EH (cell line): ENCODE measurements at places on chromosomes 1 and 21.

DNA sequence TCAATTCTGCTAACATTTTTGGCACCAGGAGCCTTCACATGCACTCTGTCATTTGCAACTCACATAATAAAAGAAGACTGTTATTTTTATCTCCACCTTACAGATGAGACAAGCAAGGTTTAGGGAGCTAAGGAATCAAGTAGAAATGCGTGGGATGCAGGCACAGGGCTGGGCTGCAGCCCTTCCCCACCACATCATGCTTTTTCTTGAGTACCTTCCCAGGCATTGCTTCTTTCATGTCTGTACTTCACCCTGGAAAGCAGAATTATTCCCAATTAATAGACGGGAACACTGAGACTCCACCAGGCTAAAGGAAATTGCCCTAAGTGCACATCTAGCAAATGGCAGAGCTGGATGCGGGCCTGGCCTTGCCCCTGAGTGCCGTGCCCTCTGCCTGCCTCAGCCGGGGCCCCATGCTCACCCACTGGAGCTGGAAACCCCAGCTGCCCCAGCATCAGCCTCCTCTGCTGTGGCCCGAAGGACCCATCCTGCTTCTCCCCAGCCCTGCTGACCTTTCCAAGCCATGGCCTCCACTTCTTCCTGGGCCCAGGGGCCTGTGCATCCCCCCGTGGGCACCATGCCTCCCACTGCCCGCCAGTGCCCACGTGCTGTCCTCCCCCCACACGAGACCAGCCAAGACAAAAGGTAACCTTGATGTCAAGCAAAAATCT lies 257.5 kb downstream of the TOMM20 start:
- DNase-seq = no peak

GRCh38 chr1:159501082-159501481 lies 34.7 kb downstream of the OR10J5 start:
- no peak for DNase-seq

DNA sequence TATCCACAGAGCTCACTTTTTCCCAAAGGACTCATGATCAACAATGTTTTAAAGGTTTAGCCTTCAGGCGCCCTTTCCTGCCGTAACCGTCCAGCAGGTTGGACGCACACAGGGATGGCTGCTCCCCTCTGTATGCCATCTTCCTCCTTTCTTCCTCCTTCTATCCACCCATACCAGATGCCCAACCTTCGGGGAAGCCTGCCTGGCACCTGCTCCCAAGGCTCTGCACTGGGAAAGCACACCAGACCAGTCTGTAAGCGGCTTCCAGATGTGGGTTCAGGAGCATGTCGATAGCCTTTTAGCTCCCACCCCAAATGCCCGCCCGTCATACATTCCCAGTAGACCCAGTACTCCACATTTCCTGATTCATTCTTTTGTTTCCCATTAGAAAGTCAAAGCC lies 52.9 kb downstream of the STUM start:
- no peak for DNase-seq

DNA sequence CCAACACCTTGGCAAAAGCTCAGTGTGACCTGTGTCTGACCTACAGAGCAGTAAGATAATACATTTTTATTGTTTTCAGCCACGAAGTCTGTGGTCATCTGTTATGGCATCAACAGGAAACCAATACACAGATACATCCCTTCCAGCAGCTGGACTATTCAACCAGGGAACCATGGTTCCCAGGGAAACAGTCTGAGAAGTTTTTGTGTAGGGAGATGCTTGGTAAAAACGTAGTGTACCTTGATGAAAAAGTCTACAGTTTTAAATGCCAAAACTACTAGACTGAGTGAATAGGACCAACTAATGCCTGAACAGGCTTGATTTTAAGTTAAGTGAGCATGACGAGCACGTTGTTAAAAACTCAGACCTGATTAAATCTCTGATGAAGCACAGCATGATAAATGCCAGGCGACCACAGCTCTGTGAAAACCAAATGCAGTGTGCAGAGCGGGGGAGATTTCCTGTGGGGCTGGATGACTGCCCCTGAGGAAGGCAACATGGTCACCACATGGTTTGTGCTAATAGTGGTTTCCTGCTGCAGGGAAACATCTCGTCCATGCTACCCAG lies 228.9 kb downstream of the TNR start:
- DNase-seq = no peak

GRCh38 chr21:32834916-32835235 lies 63.3 kb upstream of the PAXBP1 start:
- no peak for DNase-seq

- DNase-seq = no peak
These were observed 40.1 kb downstream of the ARHGEF16 start for GRCh38 chr1:3494321-3495308.

- DNase-seq = no peak
These were observed 115.5 kb upstream of the PAXBP1 start for GRCh38 chr21:32887026-32887425.

GRCh38 chr1:76547916-76548315 lies 319.4 kb upstream of the ST6GALNAC5 start:
- no peak for DNase-seq

- no peak for DNase-seq
These were observed 383.0 kb upstream of the VAMP3 start for GRCh38 chr1:7388141-7388487.

- no peak for DNase-seq
These were observed 1263.1 kb downstream of the KCNT2 start for GRCh38 chr1:195345149-195345548.

DNA sequence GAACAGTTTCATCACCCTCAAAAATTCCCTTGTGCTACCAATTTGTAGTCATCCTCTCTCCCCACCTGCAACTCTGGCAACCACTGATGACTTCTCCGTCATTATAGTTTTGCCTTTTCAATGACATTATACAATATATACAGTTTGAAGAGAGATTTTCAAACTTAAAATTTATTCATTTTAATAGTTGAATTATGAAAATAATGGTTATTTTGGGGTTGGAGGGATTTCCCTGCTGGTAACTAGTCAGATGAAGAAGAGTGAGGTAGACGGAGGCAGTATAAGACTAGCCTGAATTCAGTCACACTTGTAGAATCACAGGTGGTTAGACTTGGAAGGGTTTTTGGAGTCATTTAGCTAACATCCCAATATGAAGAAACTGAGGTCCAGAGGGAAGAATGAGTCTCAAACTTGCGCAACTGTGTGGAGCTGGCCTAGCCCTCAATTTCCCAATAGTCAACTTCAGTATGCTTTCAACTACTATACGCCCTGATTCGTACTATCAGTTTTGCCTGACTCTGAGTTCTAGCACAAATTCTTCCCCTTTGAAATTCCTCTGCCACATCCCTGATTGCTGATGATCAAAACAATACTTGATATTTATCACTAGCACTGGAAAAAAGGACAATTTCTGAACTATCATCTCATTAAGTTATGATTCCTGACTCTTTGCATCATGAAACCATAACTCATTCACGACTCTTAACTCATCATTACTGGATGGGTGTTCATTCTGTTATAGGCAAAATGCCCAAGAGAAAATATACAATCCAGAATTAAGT lies 54.2 kb downstream of the VANGL2 start:
- DNase-seq = no peak

- DNase-seq = peak; percentile 5
These were observed 49.3 kb upstream of the POU2F1 start for GRCh38 chr1:167171286-167171929.

DNA sequence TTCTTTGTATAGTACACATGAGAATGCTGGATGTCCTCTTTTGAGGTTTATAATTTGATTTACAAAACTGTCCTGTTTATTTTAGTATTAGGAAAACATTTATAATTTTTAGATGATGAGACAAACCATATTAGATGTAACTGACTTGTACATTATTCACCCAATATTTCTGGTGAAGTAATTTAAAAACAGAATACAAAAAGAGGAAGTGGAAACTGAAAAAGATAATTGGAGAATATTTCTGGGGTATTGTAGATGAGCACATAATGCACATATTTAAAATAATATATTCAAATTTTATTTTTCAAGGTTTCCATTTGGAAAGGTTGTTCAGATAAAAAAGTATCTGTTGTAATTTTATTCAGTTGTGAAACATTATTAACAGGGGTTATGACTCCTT lies 40.7 kb downstream of the XPR1 start:
- no peak for DNase-seq

- DNase-seq = peak; percentile 37
These were observed 410.1 kb upstream of the PLXNA2 start for GRCh38 chr1:208654241-208654640.

- DNase-seq = peak; percentile 68
These were observed at the start of gene ASAP3 for GRCh38 chr1:23483321-23484252. Gene ASAP3, minus strand, starts transcription at chr1:23484179. Its CDS starts 46 bp downstream, at chr1:23484133.

DNA sequence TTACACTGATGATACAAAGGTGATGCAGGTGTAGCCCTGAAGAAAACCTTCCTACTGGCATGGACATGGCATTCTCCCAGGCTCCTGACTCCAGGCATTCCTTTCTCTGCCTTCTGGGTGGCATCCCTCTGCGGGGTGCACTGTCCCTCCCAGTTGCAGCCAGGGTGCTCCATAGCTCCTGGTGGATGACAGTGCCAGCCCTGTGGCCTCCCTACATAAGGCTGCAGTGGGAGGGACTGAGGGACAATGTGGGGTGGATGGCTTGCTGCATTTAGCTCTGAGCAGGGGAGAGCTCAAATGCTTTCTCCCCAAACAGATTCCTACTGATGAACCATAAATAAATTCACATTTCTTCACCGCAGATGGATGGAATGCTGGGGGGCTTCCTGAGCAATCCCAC lies 97.0 kb upstream of the GJB5 start:
- no peak for DNase-seq

- no peak for DNase-seq
These were observed 16.9 kb downstream of the CCDC24 start for GRCh38 chr1:44008259-44008658.

DNA sequence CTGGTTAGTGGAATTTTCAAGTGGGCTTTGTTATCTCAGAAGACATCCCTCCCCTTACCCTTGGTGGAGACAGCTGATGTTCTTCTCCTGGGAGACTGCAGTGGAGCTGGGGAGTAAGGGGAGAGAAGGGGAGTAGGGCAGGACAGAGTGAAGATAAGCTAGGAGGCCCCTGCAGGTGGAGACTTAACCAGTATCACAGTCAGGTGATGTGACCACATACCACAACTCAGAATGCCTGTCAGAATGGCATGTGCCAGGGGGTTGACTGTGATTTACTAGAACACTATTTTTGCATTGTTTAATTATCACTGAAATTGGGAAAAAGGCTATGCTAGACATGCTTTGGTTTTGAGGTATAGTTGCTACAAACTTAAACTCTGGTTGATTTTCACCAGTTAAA lies 124.6 kb downstream of the NRDC start:
- no peak for DNase-seq

DNA sequence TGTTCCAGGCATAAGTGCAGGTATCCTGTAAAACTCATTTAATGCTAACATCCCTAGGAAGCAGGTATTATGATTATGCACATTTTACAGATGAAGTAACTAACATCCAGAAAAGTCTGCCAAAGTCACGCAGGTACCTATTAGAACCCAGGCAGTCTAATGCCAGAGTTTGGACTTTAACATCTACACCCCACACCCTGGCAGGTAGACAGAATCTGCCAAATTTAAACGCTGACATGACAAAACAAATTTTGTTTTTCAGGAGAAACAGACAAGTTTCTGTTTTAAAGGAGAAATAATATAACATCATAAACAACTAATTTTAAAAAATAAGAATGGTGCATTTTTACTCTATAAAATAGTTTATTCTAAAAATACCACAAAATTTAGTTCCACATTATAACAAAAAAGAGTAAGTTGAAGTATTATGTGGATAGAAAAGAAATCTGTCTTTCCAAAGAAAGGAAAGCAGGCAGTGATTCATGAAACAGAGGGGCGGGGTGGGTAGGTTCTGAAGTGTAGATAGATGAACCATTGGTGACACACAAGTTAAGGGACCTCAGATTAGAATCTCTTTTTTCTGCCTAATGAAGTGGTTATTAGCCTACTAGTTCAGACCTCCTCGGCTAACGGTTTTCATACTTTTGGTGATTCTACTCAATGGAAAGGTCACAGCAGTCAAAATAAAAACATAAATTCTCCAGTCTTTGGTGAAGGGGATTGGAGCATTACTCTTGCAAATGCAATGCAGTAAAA lies 1.7 kb downstream of the ASPM start:
- peak; percentile 68 for DNase-seq

- DNase-seq = no peak
These were observed 83.6 kb downstream of the MRPS6 start for GRCh38 chr21:34156957-34157356.

GRCh38 chr1:83012950-83013349 lies 986.0 kb downstream of the TTLL7 start:
- peak; percentile 48 for DNase-seq

DNA sequence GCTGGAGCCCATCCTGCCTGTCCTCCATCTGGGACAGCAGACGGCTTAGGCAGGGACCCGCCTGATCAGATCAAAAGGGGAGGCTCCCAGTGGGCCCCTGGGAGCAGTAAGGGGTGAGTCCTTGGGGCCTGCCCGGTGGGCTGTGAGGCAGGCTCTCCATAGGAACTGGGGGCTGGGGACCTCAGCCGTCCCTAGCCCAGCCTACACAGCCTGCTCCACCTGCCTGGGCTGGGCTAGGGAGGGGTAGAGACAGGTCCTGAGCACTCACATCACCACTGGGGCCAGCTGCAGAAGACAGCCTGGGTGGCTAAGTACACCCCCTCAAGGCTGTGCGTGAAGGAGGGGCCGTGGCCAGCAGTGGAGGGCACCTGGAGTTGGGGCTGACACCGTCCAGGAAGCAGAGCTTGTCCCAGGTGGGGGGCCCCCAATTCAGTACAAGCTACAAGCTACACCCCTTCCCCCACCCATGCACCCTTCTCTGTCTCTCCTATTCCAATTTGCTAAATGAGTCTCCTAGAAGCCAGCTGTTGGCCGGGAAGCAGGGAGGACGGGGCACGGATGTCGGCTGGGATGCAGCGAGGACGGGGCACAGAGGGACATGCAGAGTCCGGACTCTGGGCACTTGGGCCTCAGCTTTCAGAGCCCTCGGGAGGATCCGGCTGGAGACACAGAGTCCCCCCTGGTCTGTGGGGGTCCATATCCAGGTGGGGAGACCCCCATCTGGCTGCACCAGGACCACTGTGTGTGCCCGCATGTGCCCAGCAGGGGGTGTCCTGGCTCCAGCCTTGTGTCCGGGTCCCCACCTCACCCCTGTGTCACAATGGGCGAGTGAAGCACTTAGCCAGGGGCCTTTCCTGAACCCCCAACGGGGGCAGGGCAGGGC lies 1.7 kb downstream of the ISG15 start:
- DNase-seq = peak; percentile 32

DNA sequence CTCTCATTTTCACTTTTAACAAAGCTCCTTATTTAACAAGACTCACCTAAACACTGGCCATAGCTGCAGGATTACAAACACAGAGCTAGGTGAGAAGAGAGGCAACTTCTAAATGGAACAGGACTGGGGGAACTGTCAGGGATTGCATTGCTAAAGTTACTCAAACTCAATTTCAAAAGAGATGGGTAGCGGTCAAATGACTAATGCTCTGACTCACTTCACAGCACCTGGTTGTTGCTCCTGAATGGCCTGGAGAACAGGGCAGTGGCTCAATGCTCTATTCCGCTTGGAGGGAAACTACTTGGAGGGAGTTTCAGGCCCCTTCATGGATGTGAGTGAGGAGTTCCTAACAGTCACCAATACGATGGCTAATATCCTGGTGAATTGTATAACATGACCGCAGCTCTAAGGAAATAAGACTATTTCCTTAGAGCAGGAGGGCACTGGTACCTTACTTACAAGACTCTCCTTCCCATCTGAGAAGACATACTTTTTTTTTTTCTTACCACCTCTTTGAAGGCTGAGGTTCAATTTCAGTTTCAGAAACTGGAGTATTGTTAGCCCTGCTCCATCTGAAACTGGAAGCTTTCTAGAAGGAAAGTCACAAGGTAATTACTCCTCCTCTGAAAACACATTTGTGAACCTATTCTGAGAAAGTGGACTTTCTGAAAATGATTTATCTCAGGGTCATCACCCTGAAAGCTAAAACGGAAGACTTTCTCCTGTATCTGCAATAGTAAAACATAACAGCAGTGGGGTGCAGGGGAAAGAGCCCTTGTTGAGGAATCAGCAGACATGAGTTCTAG lies 9.5 kb downstream of the DPT start:
- DNase-seq = no peak
